ENCODE measurements at places on chromosomes 3 and 15.

DNA sequence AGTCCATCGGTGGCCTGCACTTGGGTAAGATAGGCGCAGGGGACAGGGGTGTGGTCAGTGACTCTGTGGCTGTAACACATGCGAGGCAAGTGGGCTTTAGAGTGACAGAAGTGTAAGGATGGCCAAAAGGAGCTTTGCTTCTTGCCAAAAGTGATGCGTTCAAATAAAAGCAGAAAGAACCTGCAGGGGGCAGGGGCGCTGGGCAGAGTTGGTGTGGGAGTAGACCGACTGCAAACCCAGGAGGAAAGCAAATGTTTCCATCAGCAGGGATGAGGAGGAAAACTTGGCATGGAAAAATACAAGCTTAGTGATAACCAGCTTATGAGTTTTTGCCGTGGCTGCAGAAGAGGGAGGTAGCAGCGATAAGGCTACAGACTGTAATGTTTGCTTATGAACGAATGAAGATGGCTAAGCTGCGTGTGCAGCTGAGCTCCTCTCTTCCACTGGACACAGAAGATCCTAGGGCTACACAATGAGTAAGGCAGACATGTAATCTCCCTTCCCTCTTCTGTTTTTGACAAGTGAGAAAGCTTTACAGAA is 149.4 kb downstream of the WNT5A start:
- no peak for DNase-seq

GRCh38 chr15:64746356-64746755 is 29.0 kb downstream of the RBPMS2 start:
- DNase-seq, result no peak

DNA sequence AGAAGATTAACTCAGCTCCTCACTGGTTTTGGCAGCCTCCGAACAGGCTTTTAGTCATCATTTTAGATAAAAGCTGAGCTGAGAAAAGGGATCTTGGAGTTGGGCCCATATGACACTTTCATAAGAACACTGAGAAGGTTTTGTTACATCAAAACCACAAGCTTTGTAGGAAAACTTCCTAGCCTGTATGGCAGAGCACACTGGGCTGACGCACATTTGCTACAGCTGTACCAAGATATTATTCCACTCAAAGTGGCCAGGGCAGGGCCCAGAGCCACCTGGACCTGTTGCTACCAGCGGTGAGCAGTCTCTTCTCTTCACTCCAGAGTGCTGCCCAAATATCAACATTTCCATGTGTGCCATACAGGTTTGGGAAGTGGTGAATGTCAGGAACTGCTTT is 160.5 kb upstream of the CCDC54 start:
- DNase-seq, result no peak

GRCh38 chr15:53512029-53512428 is 247.4 kb downstream of the WDR72 start:
- no peak for DNase-seq

DNA sequence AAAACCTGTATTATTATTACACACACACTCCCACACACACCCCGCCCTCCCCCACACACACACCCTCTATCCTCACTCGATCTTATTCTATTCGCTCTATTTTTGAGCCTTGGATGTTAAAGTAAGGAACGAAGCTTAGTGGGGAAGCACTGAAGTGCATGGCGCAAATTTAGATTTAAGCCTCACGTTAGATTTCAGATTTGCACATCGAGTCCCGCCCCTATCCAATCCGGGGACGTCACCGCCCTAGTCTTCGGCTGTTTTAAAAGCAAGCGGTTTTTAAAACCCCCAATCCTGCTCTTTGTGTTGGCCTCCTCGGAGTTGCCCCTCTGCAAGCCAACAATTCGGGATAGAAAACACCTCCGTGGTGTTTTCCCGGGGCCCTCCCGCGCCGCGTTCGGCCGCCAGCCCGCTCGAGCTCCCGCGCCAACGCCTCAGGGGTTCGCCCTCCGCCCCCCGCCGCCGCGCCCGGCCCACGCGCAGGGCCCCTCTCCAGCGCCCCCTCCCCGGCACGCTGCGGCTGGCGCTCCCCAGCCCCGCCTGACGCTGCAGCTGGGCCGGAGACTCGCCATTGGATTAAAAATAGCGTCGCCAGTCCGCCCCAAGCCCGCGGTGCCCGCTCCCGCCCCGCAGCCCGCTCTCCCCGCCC is at the start of gene USP13:
Gene USP13 (plus strand): TSS at position 594 of the 649 bp plus-strand sequence. CDS start 186 bp downstream, outside the sequence.
- no peak for DNase-seq

GRCh38 chr3:53144862-53145712 is 14.9 kb upstream of the RFT1 start:
- no peak for DNase-seq

DNA sequence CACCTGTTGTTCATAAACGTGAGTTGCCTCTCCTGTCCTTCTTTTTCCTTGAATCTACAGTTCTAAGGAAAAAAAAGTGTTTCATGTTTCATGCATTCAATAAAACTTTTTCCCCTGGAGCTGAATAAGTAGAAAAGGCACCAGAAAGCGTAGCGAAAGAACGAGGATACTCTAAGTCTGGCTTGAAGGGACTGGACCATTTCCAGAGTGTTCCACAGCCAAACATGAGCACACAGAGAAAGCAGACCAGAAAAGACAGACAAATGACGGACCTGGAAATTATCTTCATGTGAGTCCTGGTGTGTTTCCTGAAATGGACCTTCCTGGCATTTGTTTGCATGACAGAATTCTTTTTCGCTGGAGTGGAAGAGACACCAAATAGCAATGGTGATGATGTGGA is 204.7 kb downstream of the SV2B start:
- DNase-seq, result no peak

DNA sequence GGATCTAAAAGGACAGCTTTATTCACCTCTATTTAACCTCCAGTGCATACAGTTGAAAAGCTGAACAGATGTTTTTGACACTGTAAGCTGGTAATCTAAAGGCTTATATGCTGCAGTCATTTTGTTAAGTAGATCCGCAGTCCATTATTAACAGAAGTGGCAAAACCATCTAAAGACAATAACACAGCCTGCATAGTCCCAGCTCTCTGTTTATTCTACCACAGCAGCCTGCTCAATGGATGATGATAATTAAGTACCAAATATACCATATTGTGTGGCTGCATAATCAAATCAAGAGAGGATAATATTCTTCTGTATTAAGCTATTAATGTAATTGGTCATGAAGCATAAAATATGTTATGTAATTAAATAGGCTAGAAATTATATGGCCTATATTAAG is 207.1 kb downstream of the MEIS2 start:
- no peak for DNase-seq

DNA sequence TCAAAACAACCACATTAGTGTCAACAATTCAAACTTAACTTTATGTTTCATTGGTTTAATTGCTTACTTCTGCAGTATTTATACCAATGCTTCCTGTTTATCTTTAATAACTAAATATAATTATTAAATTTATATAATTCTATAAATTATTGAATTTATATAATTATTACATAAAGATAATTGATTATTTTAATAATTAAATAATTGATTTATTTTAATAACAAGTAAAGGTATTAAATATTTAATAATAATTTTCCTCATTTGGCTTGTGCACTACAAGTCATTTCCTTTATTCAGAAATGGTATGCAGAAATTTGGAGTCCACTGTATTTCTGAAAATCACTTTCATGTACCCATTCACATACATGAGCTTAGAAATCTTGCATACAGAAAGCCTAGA is 156.2 kb upstream of the NSMCE3 start:
- DNase-seq, result no peak

Measured in stimulated activated CD4-positive, alpha-beta T cell treated with anti-CD3 and anti-CD28 coated beads, Interleukin-4, amount 100 ng/mL, for 4 hours (primary cell).